ENCODE measurements at places on chromosomes 4 and X.

- no peak for DNase-seq
Measured at GRCh38 chr4:119337010-119337409, 15.1 kb upstream of the FABP2 start.

- DNase-seq, result no peak
Measured at GRCh38 chrX:116292183-116292582, 121.6 kb downstream of the AGTR2 start.

GRCh38 chr4:145732001-145732815 is 52.3 kb downstream of the C4orf51 start:
- DNase-seq, result peak; percentile 20

DNA sequence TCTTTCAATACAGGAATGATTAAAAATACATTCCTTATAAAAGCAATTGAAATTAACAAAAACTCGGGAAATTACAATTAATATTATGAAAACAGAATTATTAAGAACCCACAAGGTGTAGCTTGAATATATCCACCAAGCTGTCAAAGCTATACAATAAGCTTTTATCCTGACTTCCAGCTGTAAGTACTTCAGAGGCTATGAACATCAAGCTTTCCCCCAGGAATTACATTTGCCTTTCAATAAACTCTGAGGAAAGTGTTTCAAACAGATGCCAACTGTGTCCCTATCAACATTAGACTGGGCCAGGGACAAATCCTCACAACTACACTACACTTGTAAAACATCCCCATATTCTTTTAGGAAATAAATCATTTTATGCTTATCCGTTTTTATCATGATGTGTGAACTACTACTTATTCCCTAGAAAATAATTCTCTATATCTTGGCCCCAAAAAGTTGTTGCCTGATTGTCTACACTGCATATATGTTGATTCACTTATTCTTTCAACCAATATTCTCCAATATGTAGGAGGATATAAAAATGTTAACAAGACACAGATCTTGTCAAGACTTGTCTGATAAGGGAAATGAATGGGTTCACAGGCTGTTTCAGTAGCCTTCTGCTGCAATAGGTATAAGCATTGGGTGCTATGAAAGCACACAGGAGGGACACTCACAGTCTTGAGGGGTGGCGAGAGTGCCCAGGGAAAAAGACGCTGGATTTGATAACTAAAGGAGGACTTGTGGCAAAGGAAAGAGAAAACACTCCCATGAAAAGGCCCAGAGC is 494.1 kb downstream of the CENPC start:
- no peak for DNase-seq

GRCh38 chr4:185932491-185932890 is 120.5 kb upstream of the SORBS2 start:
- peak; percentile 47 for DNase-seq

- no peak for DNase-seq
Measured at GRCh38 chr4:8648816-8649630, 56.5 kb downstream of the CPZ start.

DNA sequence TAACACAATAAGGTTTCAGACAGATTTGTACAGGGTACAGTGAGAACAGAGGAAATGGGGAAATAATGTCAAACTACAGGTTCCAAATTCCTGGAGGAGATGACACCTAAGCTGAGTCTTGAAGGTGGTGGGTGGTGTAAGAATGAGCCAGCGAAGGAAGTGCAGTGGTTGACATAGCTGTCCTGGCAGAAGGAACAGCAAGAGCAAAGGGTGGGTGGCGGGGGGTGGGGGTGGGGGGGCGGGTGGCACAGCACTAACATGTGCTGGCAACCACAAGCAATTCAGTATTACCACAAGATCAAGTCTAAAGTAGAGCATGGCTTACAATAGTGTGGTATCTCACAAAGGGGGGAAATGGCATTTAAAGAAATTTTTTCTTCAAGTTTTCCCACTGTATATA is 13.1 kb upstream of the G3BP2 start:
- DNase-seq, result no peak

DNA sequence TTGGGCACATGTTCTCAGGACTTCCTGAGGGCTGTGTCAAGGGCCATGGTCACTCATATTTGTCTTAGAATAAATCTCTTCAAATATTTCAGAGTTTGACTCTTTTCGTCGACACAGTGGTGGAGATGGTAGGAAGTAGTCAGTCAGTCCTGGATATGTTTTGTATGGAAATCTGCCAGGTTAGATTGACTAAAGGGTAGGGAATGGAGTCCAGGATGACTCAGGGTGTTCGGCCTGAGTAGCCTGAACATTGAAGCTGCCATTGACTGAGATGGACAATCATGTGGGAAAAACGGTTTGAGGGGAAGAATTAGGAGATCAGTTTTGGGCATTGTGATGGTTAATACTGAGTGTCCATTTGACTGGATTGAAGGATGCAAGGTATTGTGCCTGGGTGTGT is 177.1 kb upstream of the CENPE start:
- DNase-seq, result no peak

GRCh38 chrX:19514791-19515614 is at the start of gene MAP3K15:
Gene MAP3K15 (minus strand): TSS chrX:19515508. CDS start chrX:19515261, 247 bp downstream.
- peak; percentile 72 for DNase-seq

- DNase-seq, result no peak
Measured at GRCh38 chr4:163595580-163595979, 101.1 kb downstream of the TMA16 start.

DNA sequence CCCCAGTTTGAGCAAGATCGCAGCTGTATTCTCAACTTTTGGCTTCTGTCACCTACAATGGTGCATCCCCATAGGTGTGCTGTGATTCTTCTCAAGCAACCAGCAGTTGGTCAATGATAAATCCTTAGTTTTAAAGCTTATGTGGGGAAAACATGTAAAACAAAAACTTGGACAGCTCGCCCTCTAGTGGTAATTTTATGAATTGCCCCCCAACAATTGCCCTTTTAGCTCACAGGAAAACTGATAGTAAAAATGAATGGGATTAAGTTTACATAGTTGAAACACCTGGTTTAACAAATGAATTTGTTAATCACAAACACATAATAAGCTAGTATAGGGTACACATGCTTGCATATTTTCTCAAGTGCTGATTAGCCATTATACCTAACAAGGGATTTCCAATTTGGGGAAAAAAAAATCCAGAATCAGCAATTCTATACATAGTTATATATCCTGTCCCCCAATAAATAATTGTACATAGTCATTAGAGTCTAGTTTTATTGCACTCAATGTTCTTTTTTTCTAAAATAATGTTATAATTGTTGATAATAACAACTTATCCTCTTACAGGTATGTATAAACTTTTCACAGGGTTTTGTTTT is 30.1 kb downstream of the TEX13A start:
- peak; percentile 10 for DNase-seq

- DNase-seq, result no peak
Measured at GRCh38 chr4:67396008-67396407, 149.3 kb downstream of the CENPC start.

DNA sequence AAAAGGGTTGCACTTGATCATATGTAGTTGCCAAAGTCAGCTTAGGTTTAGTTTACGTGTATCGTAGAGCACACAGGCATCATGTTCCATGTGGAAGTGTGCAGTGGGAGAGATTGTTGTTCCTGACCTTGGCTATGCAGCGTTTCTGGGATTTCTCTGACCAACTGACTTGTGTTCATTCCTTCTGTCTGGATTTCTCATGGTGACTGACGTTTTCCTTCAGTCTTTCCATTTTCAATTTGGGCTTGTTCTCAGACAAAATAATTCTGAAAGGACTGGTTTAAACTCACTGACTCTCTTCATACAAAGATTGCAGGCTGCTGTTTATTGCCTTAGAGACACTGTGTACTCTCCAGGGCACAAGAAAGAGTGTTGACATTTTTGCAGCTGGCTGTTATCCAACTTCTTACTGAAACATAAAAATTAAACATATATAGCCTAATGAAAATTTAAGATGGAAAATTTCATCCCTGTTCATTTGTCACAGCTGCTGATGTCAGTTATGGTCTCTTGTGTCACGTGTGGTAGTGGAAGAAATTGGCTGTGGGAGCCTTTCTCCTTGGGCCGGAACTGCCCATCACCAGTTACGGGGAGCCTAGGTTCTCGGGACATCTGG is 95.4 kb downstream of the TNIP2 start:
- no peak for DNase-seq
